CD4-positive, alpha-beta T cell treated with Interleukin-2 at 100 ng/mL for 4 hours (primary cell): ENCODE measurements at places on chromosomes 1 and 21.

DNA sequence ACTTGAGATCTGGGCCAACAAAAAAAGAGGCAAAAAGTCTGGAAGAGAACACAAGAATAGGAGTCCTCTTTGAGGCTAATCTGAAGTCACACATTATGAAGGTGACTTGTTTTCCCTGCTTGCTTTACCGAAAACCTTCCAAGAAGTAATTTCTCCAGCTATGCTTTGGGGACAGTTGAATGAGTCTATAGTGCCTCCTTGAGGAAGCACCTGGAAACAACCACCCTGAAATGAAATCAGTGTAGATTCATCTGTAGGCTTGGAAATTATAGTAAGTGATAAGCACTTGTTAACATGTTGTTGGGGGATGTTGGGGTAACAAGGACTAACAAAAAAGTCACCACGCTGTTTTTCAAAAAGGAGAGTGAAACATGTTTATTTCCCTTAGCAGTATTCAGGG lies 23.4 kb upstream of the RPTN start:
- DNase-seq = no peak

- DNase-seq = no peak
These were observed 148.0 kb upstream of the ERG start for GRCh38 chr21:38646213-38646837.

GRCh38 chr1:234212764-234213657 lies 160.2 kb upstream of the COA6 start:
- DNase-seq = peak; percentile 6

GRCh38 chr1:86849756-86850155 lies 64.2 kb downstream of the SELENOF start:
- no peak for DNase-seq

GRCh38 chr1:118049981-118050380 lies 120.4 kb downstream of the WDR3 start:
- DNase-seq = no peak
